ENCODE measurements at places on chromosomes 1 and 21.
A peak's percentile ranks its signal among the peaks of the same experiment; 100 is the strongest.

DNA sequence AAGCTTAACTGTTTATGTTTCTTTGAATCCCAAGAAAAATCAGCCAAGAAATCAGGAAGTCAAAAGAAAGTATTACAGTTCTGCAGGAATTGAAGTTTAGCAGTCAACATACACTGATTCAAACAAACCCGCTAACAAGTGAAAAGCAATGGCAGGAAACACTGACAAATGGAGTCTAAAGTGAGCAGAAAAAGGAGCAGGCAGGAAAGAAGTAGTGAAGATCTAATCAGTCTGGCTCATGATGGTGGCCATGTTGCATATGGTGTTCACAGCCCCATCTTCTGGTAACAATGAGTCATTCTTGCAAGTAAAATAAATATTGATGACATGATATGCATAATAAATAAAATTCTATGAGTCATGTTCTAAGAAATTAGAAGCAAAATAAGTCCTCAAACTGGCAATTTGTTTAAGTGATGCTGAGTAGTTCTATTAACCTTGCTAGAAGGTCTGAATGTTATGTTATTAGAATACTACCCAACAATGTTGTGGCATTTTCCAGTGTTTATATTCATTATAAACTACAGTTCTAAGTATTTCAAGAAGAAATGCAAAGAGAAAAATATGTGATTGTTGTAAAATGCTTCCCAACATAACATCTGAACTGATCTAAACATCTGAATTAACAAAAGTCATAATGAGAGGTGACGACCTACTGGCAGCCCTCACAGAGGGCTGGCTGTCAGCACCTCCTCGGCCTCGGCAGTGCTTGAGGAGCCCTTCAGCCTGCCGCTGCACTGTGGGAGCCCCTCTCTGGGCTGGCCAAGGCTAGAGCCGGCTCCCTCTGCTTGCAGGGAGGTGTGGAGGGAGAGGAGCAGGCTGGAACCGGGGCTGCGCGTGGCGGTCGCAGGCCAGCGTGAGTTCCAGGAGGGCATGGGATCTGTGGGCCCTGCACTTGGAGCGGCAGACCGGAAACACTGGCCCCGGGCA, 5.7 kb upstream of the ACBD6 start:
- H3K27ac ChIP-seq, result peak overlapping the region; percentile 60
- H3K36me3 ChIP-seq, result no peaks in the 10 kb centered on the region
- H3K27me3 ChIP-seq, result no peaks in the 10 kb centered on the region
- H3K4me3 ChIP-seq, result no peak overlapping the region
- peak; percentile 75 for DNase-seq
- H3K4me1 ChIP-seq, result peaks cover 55% of the 10 kb centered on the region

GRCh38 chr1:187336441-187337168, 507.9 kb downstream of the PLA2G4A start:
- no peak overlapping the region for H3K27ac ChIP-seq
- H3K36me3 ChIP-seq, result no peaks in the 10 kb centered on the region
- H3K4me3 ChIP-seq, result no peak overlapping the region
- H3K27me3 ChIP-seq, result no peaks in the 10 kb centered on the region
- no peaks in the 10 kb centered on the region for H3K4me1 ChIP-seq

DNA sequence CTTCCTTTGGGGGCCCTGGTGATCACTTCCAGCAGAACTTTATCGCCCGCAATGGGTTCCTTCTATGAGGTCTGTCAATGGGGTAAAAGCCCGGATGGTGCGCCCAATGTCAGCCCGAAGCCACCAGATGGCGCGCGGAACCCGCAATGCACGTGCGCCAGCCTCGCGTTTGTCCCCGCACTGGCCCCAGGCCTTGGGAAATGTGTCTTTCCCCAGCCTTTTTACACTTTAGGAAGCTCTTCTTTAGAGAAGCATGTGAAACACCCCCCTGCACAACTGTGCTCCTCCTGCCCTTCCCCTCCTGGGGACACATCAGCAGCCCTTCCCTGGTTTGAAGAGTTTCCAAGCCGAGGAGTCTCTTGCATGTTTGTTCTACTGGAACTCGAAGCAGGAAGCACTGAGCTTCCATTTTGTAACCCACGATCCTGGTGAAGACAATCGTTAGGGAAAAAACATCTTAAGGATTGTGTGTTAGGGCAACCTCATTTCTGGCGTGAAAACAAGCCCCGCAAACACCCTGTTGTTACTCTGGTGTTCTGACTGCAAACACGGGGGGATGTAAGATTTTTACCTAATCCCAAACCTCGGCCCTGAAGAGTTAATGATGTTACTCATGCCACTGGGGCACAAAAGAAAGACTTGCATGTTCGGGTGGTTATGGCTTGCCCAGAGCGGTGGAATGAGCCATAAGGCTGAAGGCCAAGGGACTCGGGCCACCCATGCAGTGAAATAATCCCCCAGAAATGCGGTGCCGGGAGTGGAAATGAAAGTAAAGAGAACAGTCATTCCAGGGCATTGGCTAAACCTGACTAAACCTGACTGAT, 20.4 kb upstream of the TARBP1 start:
- no peaks in the 10 kb centered on the region for H3K27me3 ChIP-seq
- no peaks in the 10 kb centered on the region for H3K36me3 ChIP-seq
- H3K27ac ChIP-seq, result peak overlapping the region; percentile 91
- peak; percentile 97 for DNase-seq
- H3K4me3 ChIP-seq, result no peak overlapping the region

GRCh38 chr1:159307346-159308020, 5.3 kb downstream of the FCER1A start:
- DNase-seq, result no peak
- no peaks in the 10 kb centered on the region for H3K36me3 ChIP-seq
- H3K4me3 ChIP-seq, result no peak overlapping the region

GRCh38 chr1:116855773-116856201, 53.9 kb upstream of the PTGFRN start:
- no peak overlapping the region for H3K27ac ChIP-seq
- no peaks in the 10 kb centered on the region for H3K27me3 ChIP-seq
- DNase-seq, result no peak
- no peaks in the 10 kb centered on the region for H3K36me3 ChIP-seq

DNA sequence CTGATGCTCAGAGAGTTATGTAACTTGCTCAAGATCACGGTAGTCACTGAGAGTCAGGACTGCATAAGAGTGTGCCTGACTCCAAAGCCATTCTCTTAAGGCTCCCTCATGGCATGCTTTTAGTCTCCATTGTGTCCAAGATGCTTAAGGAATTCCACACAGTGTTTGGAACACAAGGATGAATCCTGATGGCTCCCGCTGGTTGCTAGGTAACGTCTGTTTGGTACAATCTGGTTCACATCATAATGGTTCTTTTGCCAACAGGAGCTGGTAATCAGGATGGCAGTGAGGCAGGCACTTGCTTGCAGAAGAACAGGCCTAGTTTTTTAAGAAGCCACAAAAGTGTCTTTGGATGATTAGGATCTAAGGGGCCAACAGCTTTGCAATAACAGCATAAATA, 436.5 kb upstream of the DAB1 start:
- H3K4me1 ChIP-seq, result no peaks in the 10 kb centered on the region
- H3K36me3 ChIP-seq, result no peaks in the 10 kb centered on the region
- DNase-seq, result no peak
- H3K27ac ChIP-seq, result no peak overlapping the region

DNA sequence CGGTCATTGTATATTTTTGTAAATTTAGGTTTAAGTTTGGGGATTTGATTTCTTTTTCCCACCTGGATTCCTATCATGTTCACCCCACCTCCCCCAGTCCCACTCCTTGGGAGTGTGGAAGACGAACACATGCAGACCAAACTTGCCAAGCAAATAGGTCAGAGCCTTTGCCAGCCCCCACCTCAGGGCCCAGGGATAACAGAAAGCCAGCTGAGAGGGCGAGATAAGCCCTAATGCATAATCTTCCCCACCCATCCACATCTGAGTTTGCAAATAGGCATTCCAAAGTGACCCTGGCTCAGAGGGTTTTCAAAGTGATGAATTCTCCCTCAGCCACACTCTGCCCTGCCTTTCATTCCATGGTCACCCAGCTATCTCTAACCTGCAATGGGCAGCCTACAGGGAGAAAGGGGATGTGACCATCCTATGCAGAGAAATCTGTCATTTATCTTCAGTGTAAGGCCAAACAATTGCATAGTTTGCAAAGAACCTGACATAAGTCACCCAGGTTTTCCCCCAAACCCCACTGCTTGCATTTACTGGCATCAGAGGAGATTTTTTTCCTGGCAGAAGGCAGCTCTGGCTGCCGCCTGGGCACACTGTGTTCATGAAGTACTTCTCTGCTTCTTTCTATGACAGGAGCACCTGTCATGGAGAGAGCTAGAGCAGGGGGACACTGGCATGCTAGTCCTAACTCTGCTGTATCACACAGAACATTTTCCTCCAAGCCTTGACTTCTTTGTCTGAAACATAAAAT, 69.0 kb upstream of the NFIA start:
- no peak overlapping the region for H3K27ac ChIP-seq
- H3K36me3 ChIP-seq, result no peaks in the 10 kb centered on the region
- DNase-seq, result no peak

DNA sequence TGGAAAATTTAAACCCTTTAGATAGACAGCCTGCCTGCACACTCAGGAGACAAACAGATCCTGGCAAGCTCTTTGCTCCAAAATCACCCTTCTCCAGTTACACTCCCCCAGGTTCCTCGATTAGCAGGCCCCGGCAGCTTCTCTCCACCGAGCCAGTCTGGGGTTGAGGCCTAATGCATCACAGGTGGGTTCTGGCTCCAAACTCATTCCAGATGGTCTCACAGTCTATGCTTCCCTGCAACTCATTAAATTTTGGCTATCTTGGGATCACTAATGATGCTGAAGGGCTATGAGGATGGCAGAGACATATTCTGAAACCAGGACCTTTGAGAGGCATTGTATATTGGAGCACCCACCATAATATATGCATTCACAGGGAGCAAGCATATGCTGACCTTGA, 559.8 kb upstream of the USP24 start:
- H3K27ac ChIP-seq, result no peak overlapping the region
- no peak overlapping the region for H3K4me3 ChIP-seq
- no peaks in the 10 kb centered on the region for H3K36me3 ChIP-seq
- H3K4me1 ChIP-seq, result no peaks in the 10 kb centered on the region

- no peak overlapping the region for H3K27ac ChIP-seq
- H3K4me3 ChIP-seq, result no peak overlapping the region
- no peaks in the 10 kb centered on the region for H3K36me3 ChIP-seq
- peaks cover 20% of the 10 kb centered on the region for H3K4me1 ChIP-seq
- peaks cover 3% of the 10 kb centered on the region for H3K27me3 ChIP-seq
- no peak for DNase-seq
Measured at GRCh38 chr1:1204425-1204920, 1.9 kb downstream of the TNFRSF18 start.

GRCh38 chr1:12180315-12180714, 13.5 kb downstream of the TNFRSF1B start:
- peaks cover 31% of the 10 kb centered on the region for H3K4me1 ChIP-seq
- no peak for DNase-seq
- H3K36me3 ChIP-seq, result no peaks in the 10 kb centered on the region
- no peaks in the 10 kb centered on the region for H3K27me3 ChIP-seq
- no peak overlapping the region for H3K4me3 ChIP-seq

- H3K36me3 ChIP-seq, result no peaks in the 10 kb centered on the region
- no peak overlapping the region for H3K4me3 ChIP-seq
- H3K4me1 ChIP-seq, result peaks cover 65% of the 10 kb centered on the region
- no peaks in the 10 kb centered on the region for H3K27me3 ChIP-seq
Measured at GRCh38 chr1:67888216-67889106, 55.2 kb upstream of the GNG12 start.

DNA sequence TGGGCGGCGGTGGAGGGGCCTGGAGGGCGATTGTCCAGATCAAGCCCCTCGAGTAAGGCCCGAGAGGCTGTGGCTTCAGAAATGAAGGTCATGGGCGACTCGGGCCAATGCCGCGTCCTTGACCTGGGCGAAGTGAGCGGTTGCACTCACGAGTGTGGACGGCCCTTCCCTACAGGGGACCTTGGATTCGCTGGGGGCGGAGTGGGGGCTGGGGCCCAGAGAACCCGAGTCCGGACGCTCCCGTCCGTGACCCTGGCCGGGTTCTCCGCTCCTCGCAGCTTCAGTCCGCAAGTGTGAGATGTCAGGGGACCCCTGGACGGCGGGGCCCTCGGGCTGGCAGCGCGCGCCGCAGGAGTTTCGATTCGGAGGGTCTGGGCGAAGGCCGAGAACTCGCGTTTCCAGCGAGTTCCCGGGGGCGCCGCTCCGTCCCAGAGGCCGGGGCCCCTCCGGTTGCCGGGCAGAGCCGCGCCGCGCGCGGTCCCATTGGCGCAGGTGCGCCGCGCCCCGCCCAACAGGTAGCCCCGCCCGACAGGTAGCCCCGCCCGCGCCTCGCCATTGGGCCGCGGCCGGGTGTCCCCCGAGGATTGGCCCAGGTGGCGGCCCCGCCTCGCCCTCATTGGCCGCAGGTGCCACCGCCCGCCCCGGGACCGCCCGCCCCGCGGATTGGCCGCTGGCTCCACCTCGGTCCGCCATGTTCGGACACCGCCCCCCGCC, at the start of gene PRKCZ:
Gene PRKCZ (plus strand): TSS at position 694 of the 714 bp plus-strand sequence. CDS start 220 bp downstream, outside the sequence.
- peaks cover 7% of the 10 kb centered on the region for H3K4me1 ChIP-seq
- H3K27me3 ChIP-seq, result peaks cover 61% of the 10 kb centered on the region
- no peaks in the 10 kb centered on the region for H3K36me3 ChIP-seq
- peak within 1 kb of the TSS; percentile 22 for H3K4me3 ChIP-seq

- H3K36me3 ChIP-seq, result no peaks in the 10 kb centered on the region
- H3K27ac ChIP-seq, result no peak overlapping the region
- H3K27me3 ChIP-seq, result no peaks in the 10 kb centered on the region
- no peak for DNase-seq
- H3K4me1 ChIP-seq, result no peaks in the 10 kb centered on the region
- H3K4me3 ChIP-seq, result no peak overlapping the region
Measured at GRCh38 chr1:168697356-168698126, 31.5 kb downstream of the DPT start.

DNA sequence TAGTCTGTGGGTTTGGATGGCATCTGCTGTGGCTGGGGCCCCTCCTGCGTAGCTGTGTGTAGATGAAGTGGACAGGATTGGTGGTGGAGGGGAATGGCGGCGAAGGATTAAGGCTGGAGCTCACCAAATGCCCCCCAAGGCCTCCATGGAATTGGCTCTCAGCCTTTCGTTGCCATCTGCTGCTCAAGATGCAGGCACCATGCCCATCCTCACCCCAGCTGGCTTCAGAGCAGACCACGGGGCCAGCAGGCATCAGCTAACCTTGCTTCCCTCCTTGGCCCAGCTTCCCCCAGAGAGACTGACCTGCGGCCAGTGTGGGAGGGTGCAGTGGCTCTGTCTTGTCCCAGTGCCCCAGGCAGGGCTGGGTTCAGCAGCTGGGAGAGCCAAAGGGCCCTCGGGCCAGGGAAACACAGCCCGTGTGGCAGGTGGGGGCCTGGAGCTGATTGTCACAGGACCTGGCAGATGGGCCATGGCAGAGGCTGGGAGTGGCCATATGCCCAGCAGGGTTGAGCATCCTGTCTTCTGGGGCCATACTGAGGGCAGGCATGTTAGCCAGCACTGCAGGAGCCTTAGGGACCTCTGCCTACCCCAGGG, 66.8 kb upstream of the ACTL8 start:
- no peak for DNase-seq
- no peak overlapping the region for H3K4me3 ChIP-seq
- no peaks in the 10 kb centered on the region for H3K27me3 ChIP-seq
- H3K27ac ChIP-seq, result no peak overlapping the region
- H3K36me3 ChIP-seq, result no peaks in the 10 kb centered on the region
